ENCODE measurements at places on chromosomes 6 and 20. TPM values are rescaled to one million over a fixed set of nuclear protein-coding genes. Genes with fewer than 3 reads are reported as not detected.

DNA sequence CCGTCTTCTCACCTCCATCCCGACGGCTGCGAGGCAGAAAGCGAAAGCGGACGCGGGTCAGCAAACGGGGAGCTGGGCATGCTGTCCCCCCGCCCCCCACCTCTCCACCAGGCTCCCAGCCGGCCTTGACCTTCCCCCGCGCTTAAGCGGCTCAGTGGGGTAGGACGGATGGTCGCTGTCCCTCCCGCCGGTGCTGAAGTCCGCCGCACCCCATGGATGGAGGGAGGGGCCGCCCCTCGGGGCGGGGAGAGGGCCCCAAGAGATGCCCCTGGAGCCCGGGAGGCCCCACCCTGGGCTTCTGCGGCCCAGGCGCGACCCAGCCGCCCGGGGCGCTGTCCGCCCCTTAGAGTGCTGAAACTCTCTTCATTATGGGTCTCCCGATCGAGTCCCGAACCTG lies at the start of gene KCNB1:
TSS of gene KCNB1 (minus strand) at position 48 of the 397 bp plus-strand sequence. CDS start 188 bp downstream, outside the sequence.
- peaks cover 11% of the 10 kb centered on the region for H3K4me1 ChIP-seq
- DNase-seq: peak; percentile 69
- no peaks in the 10 kb centered on the region for H3K27me3 ChIP-seq

DNA sequence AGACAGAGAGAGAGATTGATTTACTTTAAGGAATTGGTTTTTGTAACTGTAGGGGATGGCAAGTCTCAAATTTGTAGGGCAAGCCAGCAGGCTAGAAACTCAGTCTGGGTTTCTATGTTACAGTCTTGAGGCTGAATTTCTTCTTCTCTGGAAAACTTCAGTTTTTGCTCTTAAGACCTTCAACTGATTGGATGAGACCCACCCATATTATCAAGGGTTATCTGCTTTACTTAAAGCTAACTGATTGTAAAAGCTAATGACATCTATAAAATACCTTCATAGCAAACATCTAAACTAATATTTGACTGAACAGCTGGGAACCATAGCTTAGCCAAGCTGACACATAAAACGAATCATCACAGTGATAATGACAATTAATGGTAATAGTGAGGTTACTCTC lies 22.4 kb downstream of the SLC35F1 start:
- H3K27ac ChIP-seq: no peak overlapping the region
- no peaks in the 10 kb centered on the region for H3K27me3 ChIP-seq
- DNase-seq: no peak
- no peaks in the 10 kb centered on the region for H3K4me1 ChIP-seq

GRCh38 chr6:91083211-91083610 lies 496.3 kb upstream of the MAP3K7 start:
- no peaks in the 10 kb centered on the region for H3K36me3 ChIP-seq
- DNase-seq: no peak
- no peaks in the 10 kb centered on the region for H3K27me3 ChIP-seq
- peaks cover 13% of the 10 kb centered on the region for H3K4me1 ChIP-seq

DNA sequence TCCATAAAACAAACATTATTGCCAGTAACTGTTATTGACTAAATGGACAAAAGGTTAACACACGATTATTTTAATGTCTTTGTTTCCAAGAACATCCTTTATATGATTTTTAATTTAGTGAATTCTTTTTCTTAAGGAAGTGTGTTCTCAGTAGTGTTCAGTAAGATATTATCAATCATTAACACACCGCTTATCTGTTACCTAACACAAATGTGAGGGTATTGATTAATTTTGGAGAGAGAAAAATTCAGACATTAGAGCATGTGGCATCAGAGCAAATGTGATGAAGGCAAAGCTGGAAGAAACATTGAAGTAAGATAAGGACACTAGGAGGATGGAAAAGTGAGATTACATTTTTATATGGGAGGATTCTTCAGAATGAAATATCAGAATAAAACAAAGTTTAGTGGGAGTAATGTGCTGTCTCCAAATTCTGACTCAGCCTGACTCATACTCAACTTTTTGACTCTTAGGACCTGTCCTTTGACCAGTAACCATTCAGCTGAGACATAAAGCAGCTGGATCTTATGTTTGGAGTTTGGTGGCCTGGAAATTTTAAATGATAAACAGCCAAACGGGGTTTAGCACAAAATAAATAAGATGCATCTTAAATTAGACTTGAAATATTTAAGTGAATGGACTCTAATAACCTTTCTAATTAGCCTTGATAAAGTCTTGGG lies 348.6 kb downstream of the CD109 start:
- no peaks in the 10 kb centered on the region for H3K27me3 ChIP-seq
- no peaks in the 10 kb centered on the region for H3K4me1 ChIP-seq

Gene RIMS1
- 40.9 TPM for total RNA-seq
